ENCODE measurements at places on chromosomes 4 and X.

DNA sequence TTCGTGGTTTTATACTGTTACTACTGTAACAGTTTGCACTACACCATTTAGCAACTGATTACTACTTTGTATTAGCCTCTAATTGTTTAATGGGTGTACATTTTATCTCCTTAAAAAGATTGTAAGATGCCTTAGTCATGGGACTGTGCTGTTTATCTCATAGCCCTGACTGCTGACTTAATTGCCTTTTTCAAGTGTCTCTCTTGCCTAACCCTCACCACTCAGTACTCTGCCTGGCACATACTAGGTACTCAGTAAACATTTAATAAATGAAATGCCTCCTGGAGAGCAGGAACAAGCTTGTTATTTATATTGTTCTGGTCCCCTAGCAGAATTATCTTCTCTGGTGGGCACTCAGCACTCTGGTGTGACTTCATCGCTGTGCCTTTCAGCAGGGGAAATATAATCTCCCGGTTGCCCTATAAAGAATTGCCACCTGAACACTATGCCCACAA is 1.7 kb upstream of the STIM2 start:
- no peak for DNase-seq

- no peak for DNase-seq
Measured at GRCh38 chrX:150256297-150256650, 106.8 kb upstream of the MAMLD1 start.

DNA sequence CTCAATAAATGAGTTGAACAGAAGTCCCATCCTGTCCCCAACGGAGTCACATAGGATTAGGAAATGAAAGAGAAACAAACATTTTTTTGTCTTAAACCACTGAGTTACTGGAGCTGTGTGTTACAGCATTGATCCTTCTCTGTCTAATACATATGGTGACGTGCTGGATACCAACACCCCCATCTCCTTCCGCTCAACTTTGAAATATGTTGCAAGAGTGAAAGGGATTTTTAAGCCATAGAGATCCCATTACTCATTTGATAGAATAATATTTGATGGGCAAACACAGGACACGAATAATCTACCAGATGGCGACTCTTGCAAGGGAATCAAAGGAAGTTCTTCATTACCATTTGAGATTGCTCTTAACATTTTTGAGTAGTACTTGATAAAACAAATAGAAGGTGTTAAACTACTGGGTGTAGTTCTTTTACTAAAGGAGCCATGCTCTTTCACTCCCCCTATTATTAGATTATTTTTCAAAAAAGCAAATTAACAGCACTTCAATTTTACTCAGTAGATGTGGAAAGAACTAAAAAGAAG is 140.5 kb downstream of the PACRGL start:
- DNase-seq: no peak

GRCh38 chr4:109588176-109588575 is 28.1 kb downstream of the MCUB start:
- no peak for DNase-seq

DNA sequence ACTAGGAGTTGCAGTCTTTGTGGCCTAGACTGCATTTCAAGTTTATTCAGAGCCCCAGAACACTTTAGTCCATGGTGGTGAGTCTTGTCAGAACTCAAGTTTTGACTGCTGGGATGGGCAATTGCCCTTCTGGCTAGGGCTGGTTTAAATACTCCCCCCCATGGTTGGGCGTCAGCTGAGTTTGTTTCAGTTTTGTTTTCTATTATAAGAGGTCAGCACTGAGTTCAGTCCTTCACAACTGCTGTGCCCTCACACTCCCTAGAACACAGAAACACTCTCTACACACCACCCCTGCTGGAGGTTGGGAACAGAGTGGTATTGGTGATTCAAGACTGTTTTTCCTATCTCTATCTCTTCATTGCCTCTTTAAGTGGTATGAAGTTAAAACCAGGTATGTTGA is 217.0 kb downstream of the GUCY2F start:
- DNase-seq: no peak

- DNase-seq: no peak
Measured at GRCh38 chr4:125280892-125281403, 33.8 kb upstream of the FAT4 start.

GRCh38 chr4:186651624-186652023 is 72.0 kb downstream of the FAT1 start:
- DNase-seq: peak; percentile 33

GRCh38 chr4:186592966-186593586 is 37.7 kb upstream of the MTNR1A start:
- no peak for DNase-seq

GRCh38 chrX:54484666-54485065 is 11.4 kb downstream of the FGD1 start:
- DNase-seq: peak; percentile 39

Measured in GM23338 (cell line).